ENCODE measurements at places on chromosomes 6 and 20.
A peak's percentile ranks its signal among the peaks of the same experiment; 100 is the strongest.

GRCh38 chr6:117317261-117317660, 51.9 kb downstream of the VGLL2 start:
- DNase-seq = no peak

DNA sequence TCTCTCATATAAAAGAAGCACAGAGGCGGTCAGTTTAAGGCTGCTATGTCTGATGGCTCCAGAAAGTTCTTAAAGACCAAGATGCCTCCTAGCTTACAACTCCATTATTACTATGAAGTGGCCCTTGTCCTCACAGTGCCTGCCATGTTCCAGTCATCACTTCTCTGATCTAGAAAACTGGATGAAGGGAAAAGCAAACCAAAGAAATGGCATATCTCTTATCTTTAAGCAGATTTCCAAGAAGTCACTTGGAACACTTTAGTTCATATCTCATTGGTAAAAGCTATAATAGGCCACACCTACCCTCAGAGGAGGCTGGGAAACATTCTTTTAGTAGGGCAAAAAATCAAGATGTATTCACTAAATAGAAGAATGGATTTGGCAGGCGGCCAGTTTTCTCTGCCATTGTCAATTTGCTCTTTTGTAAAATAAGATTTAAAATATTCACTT, 289.6 kb downstream of the TBC1D7 start:
- no peak for DNase-seq

DNA sequence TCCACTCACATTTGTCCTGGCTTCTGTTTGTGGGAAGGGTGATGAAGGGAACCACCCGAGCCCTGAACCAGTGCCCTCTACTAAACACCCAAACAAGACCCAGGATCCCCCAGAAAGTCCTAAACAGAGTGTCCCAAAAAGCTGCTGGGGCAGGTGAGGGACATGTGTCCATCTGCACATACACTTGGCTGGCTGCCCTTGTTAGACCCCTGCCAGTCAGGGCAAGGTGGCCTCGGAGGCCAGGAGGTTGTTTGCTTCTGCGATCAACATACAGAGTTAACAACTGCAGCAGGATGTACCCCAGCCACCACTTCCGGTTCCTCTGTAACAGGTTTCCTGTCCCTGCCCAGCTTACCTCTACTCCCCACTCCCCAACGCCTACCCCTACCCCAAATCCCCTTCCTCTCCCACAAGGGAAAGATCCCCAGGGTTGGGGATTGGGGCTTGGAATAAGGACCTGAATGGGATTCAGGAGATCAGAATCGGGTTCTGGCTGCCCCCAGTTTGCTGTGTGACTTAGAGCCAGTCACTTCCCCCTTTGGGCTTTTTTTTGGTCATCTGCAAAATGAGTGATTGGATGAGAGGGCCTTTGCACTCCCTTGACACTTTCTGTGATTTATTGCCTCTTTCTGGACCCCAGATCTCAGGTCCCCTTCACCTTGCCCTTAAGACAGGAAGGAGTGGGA, 13.9 kb downstream of the DEF6 start:
- no peak for DNase-seq

GRCh38 chr6:27145731-27146455, 101.6 kb upstream of the PRSS16 start:
- DNase-seq = peak; percentile 78

DNA sequence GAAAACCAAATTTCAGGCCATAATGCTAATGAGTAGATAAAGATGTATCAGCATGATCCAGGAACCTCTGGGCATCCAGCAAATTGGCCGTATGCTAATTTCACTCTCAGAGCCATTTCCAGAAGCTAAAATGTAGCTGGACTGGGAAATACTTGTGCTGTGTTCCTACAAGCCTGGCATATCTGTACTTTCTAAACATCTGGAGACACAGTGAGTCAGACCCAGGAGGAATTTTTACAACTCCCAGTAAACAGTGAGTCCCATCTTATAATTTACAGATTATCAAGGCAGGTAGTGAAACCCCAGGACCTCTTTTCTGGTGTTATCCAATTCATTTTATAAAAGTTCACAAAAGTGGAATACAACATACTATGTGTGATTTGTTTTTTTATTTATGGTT, 683.0 kb upstream of the ADGRB3 start:
- no peak for DNase-seq

DNA sequence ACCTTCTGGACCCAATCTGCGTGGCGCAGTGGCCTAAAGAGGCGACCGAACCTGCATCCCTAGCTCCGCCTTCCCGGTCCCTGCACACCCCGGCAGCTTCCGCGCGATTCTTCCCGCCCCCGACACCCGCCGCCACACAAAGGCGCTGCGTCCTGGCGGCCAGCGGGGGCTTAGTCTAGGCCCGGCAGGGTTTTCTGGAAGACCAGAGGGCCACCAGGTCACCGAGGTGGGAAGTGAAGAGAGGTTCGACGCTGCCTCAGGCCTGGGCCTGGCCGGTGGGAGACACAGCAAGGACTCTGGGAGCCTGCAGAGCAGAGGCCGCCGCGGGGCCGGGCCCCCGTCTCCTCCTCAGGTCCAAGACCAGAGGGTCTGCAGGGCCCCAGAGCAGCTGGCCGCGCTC, 154.9 kb downstream of the OR2B2 start:
- DNase-seq = no peak

DNA sequence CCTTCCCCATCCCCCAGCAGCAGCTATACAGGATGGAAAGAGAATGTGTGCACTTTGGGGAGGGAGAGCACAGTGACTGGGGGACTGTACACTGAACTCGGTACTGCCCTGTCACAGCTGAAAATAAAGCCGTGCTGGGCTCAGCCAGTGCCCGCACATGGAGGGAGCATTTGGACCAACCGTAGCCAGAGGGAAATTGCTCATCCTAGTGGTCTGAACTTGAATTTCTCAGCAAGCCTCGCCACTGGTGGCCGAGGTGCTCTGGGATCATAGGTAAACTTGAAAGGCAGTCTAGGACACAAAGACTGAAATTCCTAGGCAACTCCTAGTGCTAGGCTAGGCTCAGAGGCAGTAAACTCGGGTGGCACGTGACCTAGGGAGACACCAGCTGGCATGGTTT, 61.0 kb downstream of the DZANK1 start:
- DNase-seq = no peak

DNA sequence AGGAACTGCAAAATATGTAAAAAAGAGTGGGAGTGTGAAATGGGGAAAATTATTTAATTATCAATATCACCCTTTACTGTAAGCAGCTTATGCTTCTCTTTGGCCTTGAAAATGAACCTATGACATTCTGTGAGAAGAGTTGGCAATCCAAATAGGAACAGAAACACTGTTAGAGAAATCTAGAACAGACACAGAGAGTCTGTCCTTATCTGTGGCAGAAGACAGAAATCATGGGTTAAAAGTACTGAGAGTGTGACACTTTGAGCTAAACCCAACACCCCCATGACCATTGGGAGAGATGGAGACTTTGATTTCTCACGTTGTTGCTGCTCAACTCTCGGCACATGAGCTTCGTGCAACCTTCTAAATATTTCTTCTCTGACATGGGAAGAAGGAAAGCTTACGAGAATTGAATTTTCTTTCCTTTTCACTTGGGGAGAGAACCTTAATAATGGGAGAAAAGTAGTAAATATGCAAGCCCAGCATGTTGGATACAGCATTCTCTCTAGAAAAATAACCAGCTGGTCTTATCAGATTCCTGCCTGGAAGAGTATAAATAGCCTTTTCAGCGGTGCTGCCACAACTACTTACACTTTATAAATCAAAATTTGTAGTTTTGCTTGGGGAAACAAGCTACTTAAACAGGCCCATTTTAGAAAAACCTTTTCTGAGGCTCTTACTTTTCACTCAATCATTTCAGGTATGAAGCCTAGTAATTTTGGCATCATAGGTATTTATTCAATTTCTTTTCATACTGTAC, 49.4 kb upstream of the NOX3 start:
- no peak for DNase-seq

DNA sequence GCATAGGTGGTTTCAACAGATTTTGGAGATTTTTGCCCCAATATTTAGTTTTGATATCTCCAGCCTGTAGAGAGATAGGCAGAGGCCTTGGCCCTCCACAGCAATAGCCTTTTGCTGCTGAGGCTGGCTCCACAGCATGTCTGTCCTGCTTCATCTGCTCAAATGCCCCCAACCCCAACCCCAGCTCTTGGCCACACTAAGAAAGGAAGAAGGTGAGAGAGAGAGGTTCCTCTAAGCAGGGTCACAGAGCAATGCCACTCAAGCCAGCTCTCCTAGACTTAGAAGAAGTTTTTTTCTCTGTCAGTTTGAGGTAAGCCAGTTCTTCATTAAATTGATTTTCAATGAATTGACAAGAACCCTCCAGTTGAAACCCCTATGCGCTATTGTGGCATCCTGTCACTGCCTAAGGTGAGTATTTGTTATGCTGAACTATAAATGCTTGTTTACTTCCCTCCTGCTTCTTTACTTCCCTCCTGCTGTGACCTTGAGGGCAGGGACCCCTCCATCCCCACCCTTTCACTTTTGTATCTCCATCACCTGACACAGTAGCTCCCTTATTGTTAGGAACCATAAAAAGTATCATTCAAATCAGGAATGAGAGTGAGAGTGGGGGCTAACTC, 366.2 kb upstream of the CNR1 start:
- DNase-seq = no peak

- no peak for DNase-seq
These were observed 4.3 kb downstream of the DLGAP4 start for GRCh38 chr20:36310215-36310981.

GRCh38 chr6:53458105-53458866, 86.6 kb downstream of the GCLC start:
- no peak for DNase-seq

DNA sequence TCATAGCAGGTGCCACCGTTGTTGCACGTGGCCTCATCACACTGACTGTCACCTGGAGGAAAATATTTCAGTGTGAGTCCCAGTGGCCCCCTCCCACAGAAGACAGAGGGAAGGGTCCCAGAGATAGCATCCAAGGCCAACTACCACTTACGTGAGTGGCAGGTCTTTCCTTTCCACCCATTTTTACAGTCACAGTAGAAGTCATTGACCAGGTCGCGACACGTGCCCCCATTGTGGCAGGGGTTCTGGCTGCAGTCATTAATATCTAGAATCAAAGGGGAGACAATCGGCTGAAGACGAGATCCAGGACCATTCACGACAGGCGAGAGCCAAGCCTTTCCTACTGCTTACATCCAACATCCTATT, 28.6 kb downstream of the JAG1 start:
- DNase-seq = no peak

GRCh38 chr20:49659056-49659455, 54.6 kb downstream of the B4GALT5 start:
- no peak for DNase-seq

GRCh38 chr6:56693246-56693607, 50.5 kb upstream of the DST start:
- no peak for DNase-seq

DNA sequence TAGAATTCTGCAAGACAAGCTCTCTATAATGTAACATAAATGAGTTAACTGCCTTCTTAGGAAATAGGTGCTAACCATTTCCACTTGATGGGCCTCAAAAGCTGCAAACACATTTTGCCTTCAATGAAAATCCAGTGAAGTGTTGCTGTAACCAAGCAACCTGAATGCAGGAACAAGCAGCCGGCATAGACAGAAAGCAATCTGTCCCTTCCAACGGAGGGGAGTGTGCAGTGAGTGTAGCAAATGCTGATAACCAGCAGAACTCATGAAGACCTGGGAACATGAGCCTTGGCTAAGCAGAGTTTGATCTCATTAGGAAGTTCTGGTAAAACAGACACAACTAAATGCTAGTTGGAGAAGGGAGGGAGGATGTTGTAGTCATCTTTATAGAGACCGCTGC, 697.8 kb downstream of the KIF16B start:
- DNase-seq = no peak

GRCh38 chr6:133467982-133468380, 226.8 kb downstream of the EYA4 start:
- DNase-seq = no peak

DNA sequence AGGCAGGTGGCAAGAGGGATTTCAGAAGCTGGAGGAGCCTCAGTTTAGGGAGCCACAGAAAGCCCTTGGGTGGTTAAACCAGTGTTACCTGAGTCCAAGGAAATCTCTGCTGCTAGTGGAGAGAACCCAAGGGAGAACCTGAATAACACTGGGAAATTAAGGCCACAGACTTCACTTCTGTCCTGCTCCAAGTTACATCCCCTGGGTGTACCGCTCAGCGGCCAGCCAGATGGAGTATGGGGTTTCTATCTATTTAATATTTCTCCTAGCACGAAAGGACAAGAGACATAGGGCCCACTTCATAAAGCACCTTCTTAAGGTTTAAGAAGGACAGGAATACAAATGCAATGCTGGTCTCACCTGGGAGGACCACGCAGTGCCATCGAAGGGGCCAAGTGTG, 5.8 kb upstream of the CNKSR3 start:
- no peak for DNase-seq

- DNase-seq = no peak
These were observed 56.7 kb downstream of the GMPR start for GRCh38 chr6:16295060-16295459.

- no peak for DNase-seq
These were observed 115.7 kb downstream of the NUS1 start for GRCh38 chr6:117791012-117791411.

- no peak for DNase-seq
These were observed 55.5 kb downstream of the SLC22A2 start for GRCh38 chr6:160203076-160203475.

DNA sequence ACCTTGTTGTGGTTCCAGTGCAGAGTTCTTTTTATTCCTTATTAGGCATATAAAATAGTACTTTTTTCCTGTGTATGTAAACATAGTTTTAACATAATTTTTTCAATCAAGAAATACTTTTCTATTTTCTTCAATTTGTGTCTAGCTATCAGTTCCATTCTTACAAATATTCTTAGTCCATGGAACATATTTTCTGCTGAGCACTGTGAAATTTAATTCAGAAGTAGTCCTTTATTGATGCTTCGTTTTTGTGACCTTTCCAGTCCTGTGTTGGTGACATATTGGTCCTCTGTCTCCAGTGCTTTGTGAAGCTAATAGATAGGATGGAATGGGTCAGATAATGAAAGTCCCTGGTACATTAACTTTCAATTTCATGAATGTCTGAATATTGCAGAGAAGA, 325.1 kb downstream of the SAMD5 start:
- no peak for DNase-seq

- no peak for DNase-seq
These were observed 40.5 kb upstream of the EDN3 start for GRCh38 chr20:59259946-59260345.

DNA sequence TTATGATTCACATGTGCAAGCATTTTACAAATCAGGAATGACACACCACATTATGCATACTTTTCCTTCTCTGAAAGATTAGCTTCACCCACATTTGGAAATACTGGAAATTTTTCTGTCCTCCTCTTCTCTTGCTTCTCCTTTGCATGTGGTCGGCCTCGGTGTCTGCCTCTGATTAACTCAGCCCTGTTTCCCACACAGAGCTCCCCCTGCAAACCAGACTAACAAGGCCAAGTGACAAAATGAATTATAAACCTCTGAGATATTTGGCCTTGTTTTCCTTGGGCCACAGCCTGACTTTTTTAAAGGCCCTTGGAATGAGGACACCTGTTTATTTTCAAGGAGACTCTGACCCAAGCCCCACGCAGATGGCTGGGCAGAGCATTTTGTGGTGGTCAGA, 9.0 kb upstream of the CCN6 start:
- DNase-seq = no peak

- DNase-seq = no peak
These were observed 40.0 kb downstream of the GMDS start for GRCh38 chr6:2205396-2205795.

- no peak for DNase-seq
These were observed 35.3 kb downstream of the EZR start for GRCh38 chr6:158783851-158784250.
